Erythroblast (primary cell): ENCODE measurements at places on chromosomes 2 and 18.
A peak's percentile ranks its signal among the peaks of the same experiment; 100 is the strongest.

- DNase-seq = peak; percentile 72
Observed at GRCh38 chr18:63074981-63075404, 244.6 kb downstream of the BCL2 start.

DNA sequence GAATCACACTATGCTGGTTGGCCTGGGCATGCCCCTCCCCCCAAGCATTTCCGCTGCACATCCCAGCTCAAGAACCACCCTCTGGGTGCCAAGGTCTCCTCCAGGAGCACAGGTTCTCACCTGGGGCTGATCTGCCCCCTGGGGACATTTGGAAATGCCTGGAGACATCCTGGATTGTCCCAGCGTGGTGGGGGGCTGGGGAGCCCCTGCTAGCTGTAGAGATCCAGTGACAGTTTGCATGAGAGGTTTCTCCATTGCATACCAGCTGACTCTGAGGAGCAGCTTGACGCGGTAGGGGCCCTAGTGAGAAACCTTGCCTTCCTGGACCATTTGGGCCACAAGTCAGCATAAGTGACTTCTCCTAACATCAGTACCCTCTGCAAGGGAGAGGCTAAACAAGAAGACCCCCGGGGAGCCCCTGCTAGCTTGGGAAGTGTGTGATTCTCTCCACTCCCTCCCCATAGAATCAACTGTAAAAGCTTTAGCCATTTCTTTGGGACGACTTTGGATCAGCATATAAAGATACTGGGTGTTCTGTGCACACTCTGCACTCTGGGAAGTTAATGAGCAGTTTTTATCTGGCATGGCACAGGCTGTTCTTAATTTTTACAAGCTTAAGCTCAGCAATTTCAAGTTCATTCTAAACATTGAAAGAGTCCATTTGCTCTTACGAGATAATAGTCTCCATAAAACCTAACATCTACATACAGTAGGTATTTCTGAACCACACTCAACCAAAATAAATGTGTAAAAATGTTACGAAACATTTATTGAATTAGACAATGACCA, 94.1 kb downstream of the GBX2 start:
- DNase-seq = peak; percentile 29

DNA sequence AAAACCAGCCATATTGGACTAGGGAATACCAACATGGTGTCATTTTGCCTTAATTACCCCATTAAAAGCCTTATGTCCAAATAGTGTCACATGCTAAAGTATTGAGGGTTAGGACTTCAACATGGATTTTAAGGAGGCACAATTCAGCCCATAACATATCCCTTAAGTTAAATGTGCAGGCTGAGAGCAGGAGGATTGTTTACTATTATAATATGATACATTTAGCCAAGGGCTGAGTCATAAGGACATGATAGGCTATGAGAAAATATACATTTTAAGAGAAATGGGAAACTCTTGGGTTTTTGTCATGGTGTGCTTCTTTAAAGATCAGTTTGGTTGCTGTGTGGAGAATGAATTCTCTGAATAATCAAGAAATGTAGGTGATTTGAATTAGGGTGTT, 136.8 kb downstream of the RDH14 start:
- DNase-seq = no peak

DNA sequence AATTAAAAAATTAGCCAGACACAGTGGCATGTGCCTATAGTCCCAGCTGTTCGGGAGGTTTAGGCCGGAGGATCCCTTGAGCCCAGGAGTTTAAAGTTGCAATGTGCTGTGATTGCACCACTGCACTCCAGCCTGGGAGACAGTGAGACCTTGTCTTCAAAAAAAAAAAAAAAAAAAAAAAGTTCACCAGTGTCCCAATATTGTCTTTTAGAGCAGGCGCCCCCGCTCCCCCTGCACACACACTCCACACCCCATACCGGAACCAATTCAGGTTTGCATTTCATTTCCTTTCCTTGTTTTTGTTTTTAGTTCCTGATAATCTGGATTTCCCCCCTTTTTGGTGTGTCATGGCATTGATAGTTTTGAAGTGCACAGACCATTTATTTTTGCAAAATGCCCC, 10.4 kb downstream of the TMEM87B start:
- DNase-seq = no peak

- DNase-seq = peak; percentile 11
Observed at GRCh38 chr2:46067501-46068305, 229.5 kb upstream of the EPAS1 start.

DNA sequence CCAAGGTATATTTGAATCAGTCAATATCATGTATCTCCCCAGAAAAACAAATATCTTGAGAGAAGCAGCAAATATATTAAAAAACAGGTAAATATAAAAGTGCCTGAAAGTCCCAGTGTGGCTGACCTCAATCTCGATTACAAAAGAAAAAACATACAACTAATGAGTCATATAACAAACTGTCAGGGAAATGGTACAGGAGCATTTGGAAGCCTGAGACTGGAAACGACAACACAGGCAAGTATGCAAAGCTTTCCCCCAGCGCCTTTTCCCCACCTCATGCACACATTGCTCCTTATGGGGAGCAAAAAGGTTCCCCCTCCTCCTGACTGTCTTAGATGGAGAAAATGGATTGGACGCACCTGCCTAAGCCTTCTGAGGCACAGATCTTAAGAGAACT, 230.7 kb downstream of the TMX3 start:
- no peak for DNase-seq

GRCh38 chr18:2657788-2658458, 2.4 kb downstream of the SMCHD1 start:
- peak; percentile 80 for DNase-seq

DNA sequence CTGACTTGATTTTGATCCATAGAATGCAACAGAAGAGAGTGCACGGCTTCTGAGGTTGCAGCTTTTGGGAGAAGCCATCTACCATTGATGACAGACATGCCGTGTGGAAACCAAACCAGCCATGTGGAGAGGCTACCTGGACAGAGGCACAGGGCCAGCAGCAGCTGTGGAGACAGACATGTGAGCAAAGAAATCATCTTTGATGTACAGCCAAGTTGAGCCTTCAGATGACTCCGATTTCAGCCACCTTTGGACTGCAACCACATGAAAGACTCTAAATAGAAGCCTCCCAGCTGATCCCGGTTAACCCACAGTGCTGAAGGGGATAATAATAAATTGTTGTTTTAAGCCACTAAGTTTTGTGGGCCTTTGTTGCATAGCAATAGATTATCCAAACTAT, 54.2 kb downstream of the TSN start:
- DNase-seq = no peak

DNA sequence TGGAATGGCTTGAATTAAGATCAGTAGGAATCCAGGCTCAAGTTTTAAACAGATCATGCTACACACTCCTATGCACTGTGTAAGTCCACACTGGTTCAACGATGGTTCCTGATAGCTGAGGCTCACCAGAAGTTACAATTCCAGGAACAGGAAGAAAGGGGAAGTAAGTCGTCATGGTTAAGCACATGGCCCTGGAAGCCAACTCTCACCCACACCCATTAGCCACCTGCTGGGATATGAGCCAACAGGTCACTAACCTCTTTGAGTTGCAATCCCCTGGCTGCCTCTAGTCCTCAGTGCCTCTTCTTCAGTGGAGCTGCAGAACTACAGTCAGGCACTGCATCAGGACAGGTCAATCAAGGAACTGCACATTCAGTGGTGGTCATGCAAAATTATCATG, 133.5 kb downstream of the TMEM182 start:
- DNase-seq = no peak

GRCh38 chr2:169775765-169776164, 22.9 kb upstream of the SSB start:
- DNase-seq = peak; percentile 17

DNA sequence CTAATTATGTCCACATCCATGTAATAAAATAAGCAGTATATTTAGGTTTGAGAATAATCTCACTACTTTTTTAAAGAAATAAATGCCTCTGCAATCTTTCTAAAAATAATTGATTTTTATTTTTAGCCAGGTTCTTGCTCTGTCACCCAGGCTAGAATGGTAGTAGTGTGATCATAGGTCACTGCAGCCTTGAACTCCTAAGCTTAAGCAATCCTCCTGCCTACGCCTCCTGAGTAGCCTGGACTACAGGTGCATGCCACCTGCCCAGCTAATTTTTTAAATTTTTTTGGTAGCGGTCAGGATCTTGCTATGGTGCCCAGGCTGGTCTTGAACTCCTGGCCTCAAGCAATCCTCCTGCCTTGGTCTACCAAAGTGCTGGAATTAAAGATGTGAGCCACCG, 133.3 kb downstream of the CAMKMT start:
- no peak for DNase-seq

DNA sequence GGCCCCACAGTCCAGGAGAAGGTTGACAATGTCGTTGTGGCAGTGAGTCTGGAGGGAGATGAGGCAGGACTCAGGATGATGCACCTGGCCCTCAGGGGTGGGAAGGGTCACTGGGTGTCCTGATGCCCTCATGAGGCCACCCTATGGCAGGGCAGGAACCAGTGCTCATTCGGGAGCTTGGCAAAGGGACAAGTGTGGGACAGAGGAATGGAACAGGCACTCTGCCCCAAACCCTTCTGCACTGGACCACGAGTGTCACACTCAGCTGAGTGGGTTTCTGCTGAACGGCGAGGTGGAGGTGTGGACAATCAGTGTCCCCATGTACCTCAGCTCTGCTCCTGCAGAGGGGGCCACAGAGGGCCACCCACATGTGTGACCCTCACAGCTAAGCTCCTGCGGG, 32.0 kb downstream of the ANKMY1 start:
- DNase-seq = no peak

- no peak for DNase-seq
Observed at GRCh38 chr2:213068676-213069359, 82.6 kb downstream of the IKZF2 start.

DNA sequence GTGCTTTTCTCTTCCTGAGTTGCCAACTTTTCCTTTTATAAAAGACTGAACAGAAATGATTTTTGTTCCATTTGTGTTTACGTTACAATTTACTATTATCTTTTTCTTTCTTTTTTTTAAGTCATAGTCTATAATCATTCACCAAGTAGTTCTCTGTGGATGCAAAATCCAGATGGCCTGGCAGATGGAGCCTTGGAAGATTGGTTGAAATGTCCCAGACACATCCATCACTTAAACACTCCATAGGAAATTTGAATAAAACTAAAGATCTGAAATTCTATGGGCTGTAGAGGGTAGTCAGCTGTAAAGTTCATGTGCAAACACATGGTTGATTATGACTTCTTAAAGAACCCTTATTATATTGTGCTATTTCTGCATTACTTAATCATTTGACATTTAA, 164.8 kb upstream of the DOCK10 start:
- DNase-seq = no peak

DNA sequence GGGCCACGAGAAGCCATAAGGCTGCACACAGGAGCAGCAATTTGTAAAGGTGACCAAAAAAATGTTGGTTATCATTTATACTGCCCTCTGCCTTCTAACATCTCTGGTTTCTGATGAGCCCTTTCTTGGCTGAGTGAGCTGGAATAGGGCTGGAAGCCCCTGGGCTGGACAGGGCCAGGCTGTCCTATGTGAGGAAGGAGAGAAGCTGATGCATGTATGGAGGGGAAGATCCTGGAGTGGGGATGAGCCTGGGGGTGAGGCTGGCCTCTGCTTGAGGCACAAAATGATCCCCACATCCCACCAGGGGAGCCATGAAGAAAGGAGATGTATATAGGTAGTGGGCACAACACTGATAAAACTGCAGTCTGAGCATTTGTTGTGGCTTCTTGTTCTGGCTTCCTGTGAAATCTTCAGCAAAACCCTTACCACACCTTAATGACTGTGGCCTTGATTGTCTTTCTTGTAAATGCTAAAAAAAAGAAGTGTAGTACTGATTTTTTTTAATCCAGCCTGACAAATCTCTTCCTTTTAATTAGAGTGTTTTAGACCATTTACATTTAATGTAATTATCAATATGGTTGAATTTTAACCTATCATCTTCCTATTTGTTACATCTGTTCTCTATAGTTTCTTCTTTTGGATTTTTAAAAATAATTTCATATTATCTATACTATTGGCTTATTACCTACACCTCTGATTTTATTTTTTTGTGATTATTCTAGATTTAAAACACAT, 5.6 kb downstream of the SNED1 start:
- no peak for DNase-seq

DNA sequence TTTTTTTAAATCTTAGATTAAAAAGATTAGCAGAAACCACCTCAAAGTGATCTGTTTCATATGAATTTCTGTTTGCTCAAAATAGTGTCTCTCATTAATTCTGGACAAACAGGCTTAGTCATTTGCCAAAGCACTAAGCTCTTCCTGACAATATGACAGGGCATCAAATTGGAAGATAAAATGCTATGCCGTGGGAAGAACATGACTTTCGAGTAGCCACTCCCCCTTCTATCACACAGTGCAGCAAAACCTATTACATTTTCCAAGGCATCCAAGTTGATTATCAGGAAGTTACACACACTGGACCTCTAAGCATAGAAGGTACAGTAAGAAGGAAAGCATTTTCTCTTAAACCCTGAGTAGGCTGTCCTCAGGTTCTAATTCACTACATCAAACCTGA, 89.5 kb downstream of the STK39 start:
- DNase-seq = peak; percentile 10

DNA sequence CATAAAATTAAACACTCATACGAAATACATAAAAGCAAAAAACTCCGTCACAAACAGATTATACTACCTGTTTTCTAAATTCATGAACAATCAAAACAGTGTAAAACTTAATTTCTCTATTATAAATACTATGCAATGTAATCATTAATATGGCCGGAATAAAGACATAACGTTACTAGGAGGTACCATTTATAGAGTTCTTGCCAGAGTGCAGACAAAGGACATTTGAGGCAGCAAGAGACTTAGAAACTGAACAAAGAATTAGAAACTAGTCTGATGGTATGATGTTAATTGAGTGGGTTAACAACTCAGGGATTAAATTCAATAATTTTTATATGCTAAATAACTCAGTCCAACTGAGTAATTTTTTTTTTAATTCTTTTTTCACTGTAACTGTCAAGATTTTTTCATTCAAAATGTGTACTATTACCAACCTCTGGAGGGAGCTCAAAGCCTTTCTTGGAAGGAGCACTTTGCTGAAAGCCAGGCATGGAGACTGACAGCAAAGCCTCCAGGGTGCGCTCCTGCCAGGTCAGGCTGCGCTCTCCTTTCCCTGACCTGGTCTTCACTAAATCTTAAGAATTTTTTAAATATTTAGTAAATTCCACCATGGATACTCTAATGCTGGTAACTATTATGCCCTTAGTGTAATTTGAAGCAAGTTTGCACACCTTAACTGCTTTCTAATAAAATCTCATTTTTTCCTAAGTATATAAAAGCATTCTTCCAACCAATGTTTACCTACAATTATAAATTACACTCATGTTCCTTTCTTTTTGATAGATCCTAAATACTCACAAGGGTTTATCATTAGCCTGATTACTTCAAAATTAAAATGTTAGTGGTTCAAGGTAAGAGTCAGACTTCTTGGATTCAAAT, 34.1 kb downstream of the WDR35 start:
- DNase-seq = peak; percentile 84
